ENCODE measurements at places on chromosomes 3 and 15.

DNA sequence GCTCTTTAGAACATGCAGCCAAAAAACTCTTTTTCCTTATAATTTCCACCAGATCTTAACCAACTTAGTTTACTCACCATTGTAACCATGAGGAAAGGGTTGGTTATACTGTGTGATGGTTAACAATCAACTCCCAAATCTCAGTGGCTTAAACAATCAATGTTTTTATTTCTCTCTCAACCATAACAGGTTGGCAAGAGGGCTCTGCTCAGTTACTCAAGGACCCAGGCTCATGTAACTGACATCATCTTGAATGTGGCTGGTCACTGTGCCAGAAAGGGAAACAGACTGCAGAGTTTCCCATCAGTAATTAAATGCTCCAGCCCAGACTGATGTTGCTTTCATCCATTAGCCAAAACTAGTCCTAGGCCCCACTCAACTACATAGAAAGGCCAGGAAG lies 69.0 kb downstream of the ANKRD28 start:
- no peak for DNase-seq

DNA sequence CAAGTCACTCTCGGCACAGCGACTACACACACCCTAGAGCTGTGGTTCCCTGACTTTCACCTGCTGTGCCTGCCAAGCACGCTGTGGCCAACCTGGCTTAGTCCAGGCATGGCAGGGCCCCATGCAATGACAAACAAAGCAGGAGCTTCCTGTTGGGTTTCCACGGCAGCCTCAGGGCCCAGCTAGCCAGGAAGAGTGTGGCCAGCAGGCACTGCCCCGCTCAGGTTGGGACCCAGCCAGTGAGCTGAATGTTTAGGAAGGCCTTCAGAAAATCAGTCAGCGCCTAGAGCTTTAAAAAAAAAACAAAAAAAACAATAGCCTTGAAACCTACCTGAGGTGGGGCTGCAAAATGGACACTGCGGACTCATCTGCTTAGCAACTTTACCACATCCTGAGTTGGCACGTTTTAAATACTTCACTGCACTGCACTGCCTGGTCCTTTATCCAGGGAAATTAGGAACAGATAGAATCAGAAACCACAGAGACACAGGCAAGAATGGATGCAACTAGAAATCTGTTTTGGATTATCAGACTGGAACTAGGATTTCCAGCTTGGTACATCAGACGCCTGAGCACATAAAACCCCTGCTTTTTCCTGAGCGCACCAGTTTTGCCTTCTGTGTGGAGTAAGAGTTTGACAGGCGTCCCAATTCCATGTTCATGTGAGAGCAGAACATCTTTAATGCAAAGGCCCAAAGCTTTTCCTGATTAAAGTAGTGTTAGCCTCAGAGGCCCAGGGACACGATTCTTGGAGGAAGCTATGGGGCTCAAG lies 36.2 kb upstream of the LDHAL6B start:
- DNase-seq, result peak; percentile 74

GRCh38 chr15:71052356-71052755 lies 62.9 kb upstream of the THSD4 start:
- DNase-seq, result peak; percentile 82

GRCh38 chr15:79826800-79827199 lies 70.0 kb downstream of the MTHFS start:
- no peak for DNase-seq

GRCh38 chr3:189363590-189364255 lies 192.0 kb downstream of the TPRG1 start:
- no peak for DNase-seq

DNA sequence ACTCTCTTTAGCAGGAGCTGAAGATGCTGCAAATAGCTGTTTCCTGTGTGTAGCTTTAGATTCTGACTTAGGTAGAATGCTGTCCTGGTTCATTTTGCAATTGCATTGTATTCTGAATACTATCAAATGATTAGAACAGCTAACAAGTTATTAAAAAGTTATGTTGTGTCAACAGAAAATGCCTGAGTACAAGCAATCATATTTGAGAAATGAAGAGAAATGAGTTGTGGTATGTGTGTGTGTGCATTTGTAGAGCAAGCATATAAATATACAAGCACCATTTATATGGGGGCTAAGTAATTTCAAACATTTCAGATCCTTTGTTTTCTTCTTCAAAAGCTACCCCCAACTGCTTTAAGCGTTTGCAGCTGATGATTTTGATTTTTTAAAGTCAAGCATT lies 7.8 kb downstream of the ZIC1 start:
- no peak for DNase-seq

GRCh38 chr3:11606090-11606784 lies 37.5 kb downstream of the VGLL4 start:
- no peak for DNase-seq

DNA sequence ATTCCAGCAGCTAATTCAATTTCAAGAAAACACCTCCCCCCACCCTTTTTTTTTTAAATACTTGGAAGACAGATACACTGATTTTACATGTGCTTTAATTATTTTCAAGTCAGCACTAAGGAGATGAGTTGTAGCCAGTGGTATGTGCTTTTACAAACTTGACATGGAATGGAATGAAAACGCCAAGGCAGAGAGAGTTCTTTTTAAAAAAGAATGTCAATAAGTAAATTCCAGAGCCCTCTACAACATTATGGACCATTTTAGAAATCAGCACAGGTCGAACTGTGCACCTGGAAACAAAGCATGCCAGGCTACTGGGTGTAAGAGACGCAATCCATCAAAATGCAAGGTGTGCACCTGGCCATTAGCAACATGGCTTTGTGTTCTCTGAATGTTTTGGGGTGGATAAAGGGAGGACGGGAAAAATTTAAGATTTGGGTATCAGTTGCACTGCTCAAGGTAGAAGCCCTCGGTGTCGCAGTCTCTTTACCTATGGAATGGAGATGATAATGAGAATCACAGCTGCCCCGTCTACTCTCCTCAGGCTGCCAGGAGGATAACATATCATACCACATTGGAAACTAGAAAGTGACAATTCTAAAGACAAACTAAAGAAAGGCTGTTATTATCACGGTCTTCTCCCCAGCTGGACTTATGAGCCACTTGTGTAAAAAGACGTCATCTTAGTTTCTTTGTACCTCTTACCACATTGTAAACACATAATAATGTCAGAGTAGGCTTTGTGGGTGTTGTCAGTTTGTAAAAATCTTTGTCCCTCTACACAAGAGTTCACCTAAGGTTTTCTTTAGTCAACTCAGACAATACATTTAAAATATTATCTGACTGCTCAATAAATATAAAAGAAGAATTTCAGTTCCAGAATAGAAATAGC lies 107.4 kb upstream of the PRICKLE2 start:
- peak; percentile 48 for DNase-seq

- DNase-seq, result no peak
These were observed 3.2 kb downstream of the CHST2 start for GRCh38 chr3:143122608-143123352.

DNA sequence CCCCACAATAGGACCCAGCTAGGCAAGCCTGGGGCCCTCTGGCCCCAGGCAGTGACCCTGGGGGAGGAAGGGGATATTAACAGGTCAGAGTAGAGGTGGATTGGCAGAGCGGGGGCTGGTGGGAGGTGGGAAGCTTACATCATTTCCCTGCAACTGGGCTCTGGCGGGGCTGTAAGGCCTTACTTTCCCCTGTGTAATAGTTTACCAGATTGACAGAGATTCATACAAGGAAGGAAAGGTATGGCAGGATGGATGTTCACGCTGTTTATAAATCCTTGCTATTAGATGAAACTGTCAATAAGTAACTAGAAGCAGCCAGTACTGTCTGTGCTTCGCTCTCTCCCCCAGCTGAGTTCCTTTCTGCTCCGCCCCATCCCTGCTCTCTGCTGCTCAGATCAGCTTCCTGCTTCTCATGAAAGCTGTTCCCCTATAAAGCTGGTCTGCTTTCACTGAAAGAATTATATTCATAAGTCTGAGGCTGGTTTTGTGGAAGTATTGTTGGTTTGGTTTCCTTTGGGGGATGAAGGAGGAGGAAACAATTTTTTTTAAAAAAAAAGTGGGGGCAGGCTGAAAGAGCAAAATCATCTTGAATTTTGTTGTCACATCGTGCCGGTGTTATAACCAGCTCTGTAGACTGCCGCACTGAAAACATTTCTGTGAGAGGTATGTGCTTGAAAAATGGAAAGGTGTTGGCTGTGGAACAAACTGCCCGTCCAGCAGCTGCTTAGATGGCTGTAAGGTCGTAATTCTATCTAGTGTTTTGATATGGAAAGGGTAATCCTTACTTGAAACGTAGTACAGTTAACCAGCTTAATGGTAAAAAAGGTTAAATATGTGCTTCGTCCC lies 76.4 kb downstream of the BBX start:
- peak; percentile 21 for DNase-seq

- DNase-seq, result peak; percentile 23
These were observed 89.5 kb downstream of the ITPR1 start for GRCh38 chr3:4582624-4583023.

DNA sequence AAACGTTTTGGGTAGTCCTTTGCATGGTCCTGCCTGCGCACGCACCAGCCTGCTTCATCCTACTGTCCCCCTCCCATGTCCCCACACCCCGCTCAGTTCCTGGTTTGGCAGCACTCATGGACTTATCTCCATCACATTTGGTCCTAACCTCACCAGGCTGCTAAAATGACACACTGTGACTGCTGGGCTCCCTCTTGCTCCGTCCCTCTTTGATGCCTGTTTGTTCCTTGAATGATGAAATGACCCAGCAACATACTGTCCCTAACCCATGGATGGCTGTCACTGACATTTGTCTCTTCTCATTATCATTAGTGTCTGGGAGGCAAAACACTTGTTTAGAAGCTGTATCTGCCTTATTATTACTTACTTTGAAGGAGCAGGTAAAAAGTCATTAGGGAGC lies 80.5 kb downstream of the CHDH start:
- DNase-seq, result no peak

DNA sequence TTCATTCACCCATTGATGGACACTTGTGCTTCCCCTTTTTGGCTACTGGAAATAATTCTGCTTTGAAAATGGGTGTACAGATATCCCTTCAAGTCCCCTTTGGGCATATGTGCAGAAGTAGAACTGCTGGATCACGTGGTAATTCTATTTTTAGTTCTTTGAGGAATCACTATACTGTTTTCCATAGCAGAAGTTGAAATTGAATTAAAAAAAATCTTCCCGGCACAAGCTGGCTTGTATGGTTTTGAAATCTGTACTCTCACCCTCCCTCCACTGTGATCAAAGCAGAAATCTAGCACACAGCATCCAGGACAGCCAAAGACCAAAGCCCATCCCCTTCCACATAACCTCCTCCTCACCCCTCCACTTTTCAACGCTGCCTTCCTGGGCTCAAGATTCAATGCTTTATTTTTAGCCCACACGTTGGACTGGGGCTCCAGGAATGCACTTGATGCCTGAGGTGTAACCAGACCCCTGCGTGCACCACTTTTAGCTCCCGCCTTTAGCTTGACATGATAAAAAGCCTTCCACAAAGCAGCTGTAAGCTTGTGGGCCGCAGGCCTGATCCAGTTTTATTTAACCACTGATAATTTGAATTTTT lies 29.9 kb downstream of the TMEM40 start:
- no peak for DNase-seq

DNA sequence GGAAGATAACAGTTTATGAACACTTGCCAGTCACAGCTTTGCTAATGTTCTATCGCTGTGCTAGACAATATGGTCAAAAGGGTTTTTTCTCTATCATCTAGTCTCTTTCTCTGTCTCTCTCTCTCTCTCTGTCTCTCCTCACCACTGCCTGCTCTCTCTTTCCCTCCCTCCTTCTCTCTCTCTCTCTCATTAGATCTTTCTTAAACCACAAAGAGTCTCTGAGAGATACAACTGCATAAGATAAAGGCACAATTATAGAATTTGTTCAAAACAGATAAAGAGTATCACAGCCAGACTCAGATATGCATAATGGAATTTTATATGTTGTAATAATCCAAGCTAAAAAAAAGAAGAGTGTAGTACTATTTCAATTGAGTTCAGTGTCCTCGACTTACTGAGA lies 258.4 kb downstream of the MECOM start:
- no peak for DNase-seq

- DNase-seq, result peak; percentile 31
These were observed 189.3 kb downstream of the NECTIN3 start for GRCh38 chr3:111260878-111261277.
